Lung (tissue), 17 donors: ENCODE measurements at places on chromosomes 6 and 20. TPM values are rescaled to one million over a fixed set of nuclear protein-coding genes. Genes with fewer than 3 reads are reported as not detected.

Gene DEFB124
- not detected for polyA plus RNA-seq

Gene LY6G6D
- not detected for polyA plus RNA-seq

Gene PLAGL2
- polyA plus RNA-seq = 4.6 TPM

Gene LINC00237
- polyA plus RNA-seq = 0.03 TPM

Gene ECT2L
- polyA plus RNA-seq = 4.0 TPM

Gene SLC17A9
- polyA plus RNA-seq = 9.2 TPM

Gene ULBP1
- 0.59 TPM for polyA plus RNA-seq

Gene RNASET2
- 55.2 TPM for polyA plus RNA-seq

Gene BTBD9
- 8.7 TPM for polyA plus RNA-seq

Gene SLC22A16
- polyA plus RNA-seq = 3.2 TPM

Gene LPA
- polyA plus RNA-seq = 0.03 TPM

Gene CALHM4
- polyA plus RNA-seq = not detected

Gene CCM2L
- 10.8 TPM for polyA plus RNA-seq

Gene RIMS1
- polyA plus RNA-seq = 0.14 TPM

Gene MYCT1
- polyA plus RNA-seq = 11.2 TPM

Gene SLC35A1
- polyA plus RNA-seq = 32.7 TPM

Gene LTB
- polyA plus RNA-seq = 31.9 TPM

Gene CST5
- polyA plus RNA-seq = 0.65 TPM

Gene E2F1
- polyA plus RNA-seq = 10.7 TPM

Gene TNFRSF21
- polyA plus RNA-seq = 11.1 TPM

Gene CCN5
- 24.1 TPM for polyA plus RNA-seq

Gene PLAGL1
- polyA plus RNA-seq = 15.5 TPM

Gene NRSN1
- polyA plus RNA-seq = not detected

Gene SLPI
- polyA plus RNA-seq = 8,409 TPM

Gene TRMT6
- 17.0 TPM for polyA plus RNA-seq

Gene SLC26A8
- polyA plus RNA-seq = 1.1 TPM

Gene MROH8
- polyA plus RNA-seq = 1.6 TPM

Gene C2
- 230 TPM for polyA plus RNA-seq

Gene EGFL8
- polyA plus RNA-seq = 10.9 TPM

Gene PRPH2
- polyA plus RNA-seq = 0.31 TPM
